Activated naive CD4-positive, alpha-beta T cell treated with Interleukin-2 at 50 U/mL for 16 hours (primary cell): ENCODE measurements at places on chromosomes 6 and 20.

GRCh38 chr20:62458275-62459251 is 17.2 kb downstream of the GATA5 start:
- DNase-seq = no peak

DNA sequence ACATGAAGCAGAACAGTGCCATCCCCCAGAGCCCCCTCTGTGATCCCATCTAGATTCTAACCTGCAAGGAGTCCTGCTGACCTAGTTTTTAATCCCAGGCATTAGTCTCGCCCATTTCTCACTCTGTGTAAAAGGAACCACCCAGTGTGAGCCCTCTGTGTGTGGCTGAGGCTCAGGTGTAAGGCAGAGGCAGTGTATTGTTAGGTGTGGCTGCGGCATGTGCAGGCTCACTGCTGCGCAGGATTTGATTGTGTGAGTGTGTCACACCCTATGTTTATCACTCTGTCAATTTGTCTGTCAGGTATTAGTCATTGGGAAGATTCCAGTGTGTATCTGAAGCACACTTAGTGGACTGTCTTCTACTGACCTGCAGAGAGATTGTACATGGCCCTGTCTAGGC is 13.7 kb upstream of the CST8 start:
- no peak for DNase-seq

DNA sequence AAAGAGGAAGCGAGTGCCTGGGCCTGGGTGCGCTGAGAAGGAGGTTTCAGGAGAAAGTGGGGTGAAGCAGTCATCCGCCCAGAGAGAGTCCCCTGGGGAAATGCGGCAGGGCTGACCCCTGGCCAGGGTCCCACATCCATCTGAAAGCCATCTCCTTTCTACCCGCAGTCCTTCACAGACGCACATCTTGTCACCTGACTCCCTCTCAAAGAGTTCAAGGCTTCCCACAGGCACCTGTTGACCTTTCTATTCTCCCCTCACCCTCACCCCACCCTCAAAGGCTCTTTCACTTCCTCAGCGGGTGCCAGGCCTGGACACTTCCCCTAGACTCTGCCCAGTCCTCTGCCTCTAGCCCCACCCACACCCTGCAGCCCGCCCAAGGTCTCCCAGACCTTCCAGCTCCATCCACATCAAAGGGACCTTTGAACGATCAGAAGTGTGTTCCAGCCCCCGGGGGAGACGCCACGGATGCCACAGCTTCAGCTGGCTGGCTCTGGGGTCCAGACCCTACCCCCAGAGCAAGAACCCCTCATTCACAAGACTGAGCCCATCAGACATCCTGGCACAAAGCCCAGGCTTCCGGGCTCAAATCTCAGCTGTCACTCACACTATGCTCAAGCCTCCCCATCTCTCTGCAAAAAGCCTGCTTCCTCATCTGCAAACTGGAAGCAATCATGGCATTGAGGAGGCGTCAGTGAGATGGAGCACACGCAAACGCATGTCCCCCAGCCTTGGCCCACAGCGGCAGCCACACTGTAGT is 2.1 kb downstream of the CTSZ start:
- DNase-seq = peak; percentile 25

DNA sequence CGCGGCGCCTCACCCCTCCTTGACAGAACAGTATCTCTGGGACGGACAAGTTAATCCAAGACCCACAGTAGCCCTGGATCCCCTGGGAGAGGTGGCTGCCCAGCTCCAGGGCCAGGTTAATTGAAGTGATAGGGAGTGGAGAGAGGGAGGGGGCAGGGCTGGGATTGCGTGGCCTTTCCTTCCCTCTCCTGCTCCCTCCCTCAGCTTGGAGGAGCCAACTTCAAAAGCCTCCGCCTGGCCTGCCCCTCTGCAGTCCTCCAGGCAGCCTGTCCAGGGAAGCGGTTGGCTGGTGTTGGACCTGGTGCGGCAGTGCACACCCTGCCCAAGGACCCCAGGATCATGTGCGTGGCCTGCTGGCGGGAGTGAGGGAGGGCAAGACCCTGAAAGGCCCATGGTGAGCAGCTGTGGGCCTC is at the start of gene C20orf204:
TSS of gene C20orf204 (plus strand) at position 250 of the 413 bp plus-strand sequence. CDS start at position 392, 142 bp downstream.
- no peak for DNase-seq

DNA sequence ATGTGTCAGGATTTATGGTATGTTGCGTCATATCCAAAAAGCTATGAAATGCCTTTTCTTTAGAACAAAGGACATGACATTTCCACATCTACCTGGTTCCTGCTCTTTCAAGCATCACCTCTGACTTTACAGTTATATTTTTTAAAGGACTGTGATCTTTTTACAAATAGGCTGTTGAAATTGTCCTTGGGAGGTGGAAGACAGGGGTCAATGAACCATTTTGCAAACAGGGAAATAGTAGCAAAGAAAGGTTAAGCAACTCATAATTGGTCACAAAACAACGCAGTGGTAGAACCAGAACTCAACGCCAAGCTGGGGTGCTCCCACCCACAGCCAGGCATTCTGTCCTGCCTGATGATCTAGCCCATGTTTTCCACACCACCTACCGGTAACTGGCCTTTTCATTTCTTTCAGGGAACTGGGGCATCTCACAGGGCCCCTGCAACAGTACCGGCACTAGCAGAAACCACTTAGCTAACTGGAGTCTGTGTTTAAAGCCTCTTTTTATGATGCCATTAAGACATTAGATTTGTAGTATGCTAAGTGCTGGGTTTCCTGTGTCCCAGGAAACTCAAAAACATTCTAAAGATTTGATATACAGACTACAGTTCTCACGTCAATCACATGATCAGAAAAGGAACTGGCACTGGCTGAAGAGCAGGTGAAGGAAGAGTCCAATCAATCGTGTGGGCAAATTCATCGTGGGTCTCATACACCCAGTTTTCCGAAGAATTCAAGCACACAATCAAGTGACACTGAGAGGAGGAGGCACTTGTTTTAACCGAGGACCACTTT is 13.9 kb downstream of the ZNF217 start:
- peak; percentile 30 for DNase-seq
